ENCODE measurements at places on chromosomes 3 and 15. TPM values are rescaled to one million over a fixed set of nuclear protein-coding genes. Genes with fewer than 3 reads are reported as not detected.

DNA sequence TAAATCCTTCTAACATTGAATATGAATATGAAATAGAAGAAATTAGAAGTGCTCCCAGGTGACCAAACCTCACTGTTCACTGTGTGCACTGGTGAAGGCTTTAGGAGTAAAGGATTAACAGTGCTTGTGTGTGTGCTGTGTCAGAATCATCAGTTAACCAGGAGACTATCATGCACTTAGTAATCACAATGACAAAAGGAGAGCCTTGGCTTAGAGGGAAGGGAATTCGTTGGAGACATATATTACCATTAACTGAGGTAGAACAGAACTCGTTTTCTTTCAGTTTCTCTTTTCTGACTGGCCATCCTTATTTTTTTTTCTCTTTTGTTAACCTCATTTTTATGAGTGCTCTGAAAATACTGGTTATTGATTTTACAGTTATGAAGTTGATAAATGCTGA is 213.3 kb upstream of the GBE1 start:
- no peak for DNase-seq

DNA sequence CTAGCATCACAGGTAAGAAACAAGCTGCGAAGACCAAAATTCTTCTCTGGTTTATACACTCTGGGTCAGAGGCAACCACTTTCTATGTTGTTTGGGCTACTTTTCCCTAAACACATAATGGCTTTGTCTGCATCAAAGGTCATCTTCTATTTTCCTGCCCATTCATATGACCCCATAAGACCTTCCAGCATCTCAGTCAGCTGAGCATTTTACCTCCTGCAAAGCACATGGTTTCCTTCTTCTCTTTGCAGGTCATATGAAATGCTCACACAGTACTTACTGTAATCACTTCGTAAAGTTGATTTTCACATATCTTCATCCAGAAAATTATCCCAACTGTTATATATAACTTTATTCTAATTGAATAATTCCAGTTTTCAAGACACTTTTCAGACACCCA is 34.8 kb downstream of the LIPC start:
- no peak for DNase-seq

DNA sequence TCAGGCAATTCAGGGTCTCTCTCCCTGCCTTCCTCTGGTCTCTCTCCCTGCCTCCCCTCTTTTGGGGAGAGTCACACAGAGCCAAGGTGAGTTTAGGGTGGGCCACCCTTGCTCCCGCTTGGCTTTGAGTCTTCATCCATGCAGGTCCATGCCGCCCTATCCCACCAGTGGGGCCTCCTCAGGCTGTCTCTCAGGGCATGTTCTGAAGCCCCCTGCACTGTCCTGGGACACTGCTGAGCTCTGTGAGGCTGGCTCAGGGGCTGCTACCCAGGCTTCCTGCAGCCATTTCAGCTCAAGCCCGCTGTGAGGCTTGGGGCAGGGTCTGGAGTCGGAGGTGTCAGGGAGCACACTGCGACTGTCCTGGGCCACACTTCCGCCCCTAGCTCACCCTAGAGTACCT is 203.1 kb downstream of the SSR3 start:
- DNase-seq, result no peak

DNA sequence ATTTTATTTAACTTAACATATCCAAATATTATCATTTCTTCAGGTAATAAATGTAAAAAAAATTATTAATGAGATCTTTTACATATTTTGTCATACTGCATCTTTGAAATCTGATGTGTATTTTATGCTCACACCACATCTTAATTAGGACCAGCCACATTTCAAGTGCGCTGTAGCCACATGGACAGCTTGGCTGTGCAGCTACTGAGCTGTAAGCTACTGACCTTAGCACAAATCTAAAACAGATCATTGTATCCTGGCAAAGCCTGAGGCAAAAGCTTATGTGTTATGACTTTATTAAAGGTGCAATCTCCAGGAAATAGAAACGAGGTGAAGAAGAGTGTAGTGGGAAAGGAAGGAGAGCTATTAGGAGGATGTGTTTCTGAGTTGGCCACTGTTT is 126.7 kb upstream of the UBE2E2 start:
- no peak for DNase-seq

GRCh38 chr3:9743548-9743947 is 6.2 kb upstream of the OGG1 start:
- no peak for DNase-seq

GRCh38 chr3:25452192-25452591 is 24.1 kb downstream of the RARB start:
- DNase-seq, result no peak

DNA sequence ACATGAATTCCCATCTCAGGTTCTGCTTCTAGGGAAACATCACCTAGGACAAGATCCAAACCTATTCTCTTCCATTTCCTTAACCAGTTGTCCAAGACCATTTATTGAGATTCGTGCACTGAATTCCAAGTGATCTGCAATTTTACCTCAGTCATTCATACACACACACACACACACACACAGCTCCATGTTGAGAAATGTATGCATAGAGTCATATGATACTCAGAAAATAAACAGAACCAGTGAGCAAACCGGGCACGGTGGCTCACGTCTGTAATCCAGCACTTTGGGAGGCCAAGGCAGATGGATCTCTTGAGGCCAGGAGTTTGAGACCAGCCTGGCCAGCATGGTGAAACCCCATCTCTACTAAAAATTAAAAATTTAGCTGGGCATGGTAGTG is 6.1 kb upstream of the KPNA1 start:
- DNase-seq, result no peak

DNA sequence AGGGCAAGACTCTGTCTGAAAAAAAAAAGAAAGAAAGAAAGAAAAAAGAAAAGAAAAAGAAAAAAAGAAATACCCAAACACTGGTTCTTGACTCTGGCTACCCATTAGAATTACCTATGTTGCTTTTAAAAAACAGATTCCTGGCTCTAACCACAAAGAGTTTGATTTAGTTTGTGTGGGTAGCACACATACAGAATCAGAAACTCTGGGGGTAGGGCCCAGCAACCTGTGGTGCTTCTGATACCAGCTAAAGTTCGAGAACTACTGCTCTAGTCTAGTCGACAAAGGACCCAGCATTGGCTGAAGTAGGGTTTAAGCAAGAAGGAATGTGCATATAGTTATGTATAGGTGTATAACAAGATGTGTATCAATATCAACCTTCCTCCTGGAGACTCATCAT is 392.7 kb downstream of the EFHB start:
- no peak for DNase-seq

- DNase-seq, result no peak
Observed at GRCh38 chr3:61913701-61914100, 352.3 kb downstream of the PTPRG start.

DNA sequence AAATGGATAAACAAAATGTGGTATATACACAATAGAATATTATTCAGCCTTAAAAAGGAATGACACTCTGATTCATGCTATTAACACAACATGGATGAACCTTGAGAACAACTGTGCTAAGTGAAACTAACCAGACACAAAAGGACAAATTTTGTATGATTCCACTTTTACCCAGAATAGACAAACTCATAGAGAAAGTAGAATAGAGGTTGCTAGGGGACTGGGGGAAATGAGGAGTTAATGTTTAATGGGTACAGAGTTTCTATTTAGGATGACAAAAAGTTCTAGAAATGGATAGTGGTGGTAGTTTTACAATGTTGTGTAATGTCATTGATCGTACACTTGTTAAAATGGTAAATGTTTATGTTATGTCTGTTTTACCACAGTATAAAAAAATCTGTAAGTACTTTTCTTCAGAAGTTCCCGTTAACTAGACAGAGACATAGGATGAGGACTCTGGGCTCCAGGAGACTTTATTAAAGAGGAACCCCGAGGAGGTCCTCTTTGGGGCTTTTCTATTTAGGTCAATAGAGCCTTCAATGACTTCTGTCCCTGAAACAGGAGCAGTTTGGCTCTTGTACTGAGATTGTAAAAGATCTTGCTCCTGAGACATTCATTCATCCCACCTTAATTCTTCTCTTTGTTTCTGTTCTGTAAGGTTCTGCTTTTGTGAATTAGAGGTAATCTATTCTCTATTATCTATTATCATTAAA is 24.5 kb downstream of the ABHD6 start:
- DNase-seq, result no peak

DNA sequence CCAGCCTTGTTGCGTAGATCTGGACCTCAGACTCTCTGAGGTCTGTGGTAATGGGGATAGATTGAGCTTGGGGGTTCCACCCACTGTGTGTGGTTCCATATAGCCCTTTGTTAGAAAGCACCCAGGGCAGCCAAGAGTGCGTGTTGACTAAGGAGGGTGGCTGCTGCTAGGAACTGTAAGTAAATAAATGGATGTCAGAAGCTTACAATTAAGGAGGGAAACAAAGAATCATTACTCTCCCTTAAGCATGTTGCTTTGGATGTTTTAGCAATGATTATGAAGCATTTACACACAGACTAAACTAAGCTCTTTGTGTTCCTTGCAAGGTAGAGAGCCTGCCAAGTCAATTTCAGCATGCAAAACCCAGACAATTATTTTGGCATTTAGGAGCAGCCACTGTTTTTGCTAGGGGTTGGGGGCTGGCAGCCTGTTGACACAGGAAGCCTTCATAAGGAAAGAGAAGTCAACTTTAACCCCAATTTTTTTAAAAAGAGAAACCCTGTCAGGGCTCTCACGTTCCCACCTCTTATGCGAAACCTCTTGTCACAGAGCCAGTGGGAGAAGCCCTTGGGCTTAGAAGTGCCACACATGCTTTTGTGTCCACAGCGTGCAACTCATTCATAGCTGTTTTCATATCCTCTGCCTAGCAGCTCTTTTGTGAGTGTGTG is 127.8 kb downstream of the CMSS1 start:
- DNase-seq, result no peak

DNA sequence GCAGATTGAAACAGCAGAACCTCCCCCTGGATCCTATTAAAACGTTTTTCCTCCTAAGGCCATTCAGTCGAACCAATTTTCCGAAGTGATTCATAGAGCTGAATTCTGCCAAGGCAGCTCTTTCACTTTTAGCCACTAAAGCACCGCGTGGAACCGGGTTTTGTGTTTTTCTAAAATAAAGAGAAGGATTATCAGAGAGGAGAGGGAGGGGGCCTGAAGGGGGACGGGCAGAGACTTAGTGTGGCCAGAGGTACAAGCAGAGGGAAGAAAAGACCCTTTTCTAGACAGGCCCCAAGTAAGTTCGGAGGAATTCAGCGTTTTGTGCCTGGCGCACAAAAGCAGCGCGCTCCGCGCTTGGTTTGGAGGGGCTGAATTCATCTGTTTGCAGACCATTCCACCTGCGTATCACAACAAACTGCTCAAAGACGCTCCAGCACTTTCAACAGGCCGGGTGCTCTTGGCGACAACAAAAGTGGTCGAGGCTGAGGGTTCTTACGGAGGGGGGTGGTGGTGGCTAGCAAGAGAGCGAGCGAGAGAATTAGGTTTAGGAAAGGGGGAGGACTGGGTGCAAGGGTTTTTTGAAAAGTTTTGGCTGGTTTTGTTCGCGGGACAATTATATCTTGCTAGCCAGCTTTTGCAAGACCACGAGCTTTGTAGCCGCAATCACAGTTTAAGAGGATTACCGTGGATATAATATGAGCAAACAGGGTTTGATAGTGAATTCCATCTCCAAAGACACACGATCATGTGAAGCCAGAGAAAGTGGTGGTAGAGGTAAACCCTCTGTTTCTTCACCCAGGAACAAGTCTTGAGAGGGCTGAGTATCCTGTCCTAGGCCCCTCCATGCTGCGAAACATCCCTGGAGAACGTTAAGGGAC is 1.2 kb upstream of the FEZF2 start:
- no peak for DNase-seq

DNA sequence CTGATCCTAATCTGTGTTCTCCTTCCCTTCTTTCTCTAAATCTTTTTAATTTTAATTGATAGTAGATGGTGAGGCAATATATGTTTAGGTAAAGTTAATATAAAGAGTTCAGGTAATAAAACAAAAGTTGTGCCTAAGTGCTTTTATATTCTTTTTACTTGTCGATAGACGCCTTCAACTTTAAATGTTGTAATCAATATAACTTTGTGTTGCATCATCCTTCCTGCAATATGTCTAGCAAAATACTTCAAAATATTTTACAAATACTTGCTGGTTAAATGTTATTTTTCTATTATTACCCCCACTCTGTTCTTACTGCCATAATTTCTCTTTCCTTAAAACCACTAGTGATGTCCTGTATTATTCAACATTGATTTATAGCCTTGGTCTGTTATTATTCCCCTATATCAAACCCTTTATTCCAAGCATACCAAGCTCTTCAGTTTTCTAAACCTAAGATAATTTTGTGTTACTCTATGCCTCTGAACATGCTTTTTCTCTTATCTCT is 92.4 kb downstream of the NAALADL2 start:
- no peak for DNase-seq

- DNase-seq, result no peak
Observed at GRCh38 chr3:18425641-18426257, 610 bp upstream of the SATB1 start.

DNA sequence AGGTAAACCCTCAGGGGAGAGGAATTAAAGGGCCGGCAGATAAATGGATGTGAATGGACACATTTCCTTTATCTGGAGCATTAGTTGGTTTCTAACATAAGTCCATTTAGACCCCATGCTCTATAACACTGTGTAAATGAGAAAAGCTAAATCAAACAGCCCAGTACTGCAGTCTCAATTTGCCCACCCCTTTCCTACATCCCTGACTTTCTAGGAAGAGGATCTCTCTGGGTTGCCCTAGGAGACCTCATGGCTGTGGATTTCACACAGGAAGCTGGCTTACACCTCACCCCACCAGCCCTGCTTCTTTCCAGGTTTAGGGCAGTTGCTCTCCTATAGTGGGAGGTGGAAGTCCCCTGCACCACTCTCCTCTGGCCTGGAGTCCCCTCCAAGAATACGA is 126.2 kb downstream of the CLSTN2 start:
- DNase-seq, result no peak

DNA sequence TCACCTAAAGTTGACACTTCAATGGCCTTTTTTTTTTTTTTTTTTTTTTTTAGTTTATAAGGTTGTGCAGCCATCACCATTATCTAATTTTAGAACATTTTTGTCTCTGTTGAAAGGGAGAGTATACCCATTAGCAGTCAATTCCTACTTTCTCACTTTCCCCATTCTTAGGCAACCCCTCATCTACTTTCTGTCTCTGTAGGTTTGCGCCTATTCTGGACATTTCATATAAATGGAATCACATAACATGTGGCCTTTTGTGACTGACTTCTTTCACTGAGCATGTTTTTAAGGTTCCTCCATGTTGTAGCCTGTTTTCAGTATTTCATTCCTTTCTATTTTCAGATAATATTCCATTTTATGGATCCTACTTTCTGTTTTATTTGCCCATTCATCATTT is 56.3 kb downstream of the BLM start:
- DNase-seq, result no peak

GRCh38 chr3:141086188-141086587 is 35.0 kb downstream of the SPSB4 start:
- DNase-seq, result no peak

- DNase-seq, result no peak
Observed at GRCh38 chr15:50257332-50257731, 8.2 kb downstream of the HDC start.

GRCh38 chr3:159798951-159799350 is 189.7 kb upstream of the IL12A start:
- no peak for DNase-seq

GRCh38 chr3:69647511-69648110 is 91.7 kb upstream of the MITF start:
- no peak for DNase-seq

TF gene
- total RNA-seq, result 9.5 TPM

ZNF280D gene
- total RNA-seq, result 21.5 TPM

GOLGA6L25 gene
- total RNA-seq, result not detected

STAC gene
- total RNA-seq, result 18.8 TPM

PCSK6 gene
- 10.6 TPM for total RNA-seq

SPTBN5 gene
- 2.1 TPM for total RNA-seq

DUOX1 gene
- 0.31 TPM for total RNA-seq

TGM5 gene
- not detected for total RNA-seq

SOX2 gene
- total RNA-seq, result 0.39 TPM

PLA1A gene
- not detected for total RNA-seq

UBA7 gene
- 12.5 TPM for total RNA-seq

JMJD7 gene
- total RNA-seq, result 13.2 TPM
